ENCODE measurements at places on chromosomes 1 and 21. TPM values are rescaled to one million over a fixed set of nuclear protein-coding genes. Genes with fewer than 3 reads are reported as not detected.

Gene C4BPB
- total RNA-seq, result not detected

Gene CELA2A
- total RNA-seq, result not detected

Gene F11R
- 0.74 TPM for total RNA-seq

Gene KLF17
- under 0.01 TPM for total RNA-seq

Gene RGS1
- total RNA-seq, result not detected

Gene LEMD1
- not detected for total RNA-seq

Gene CPT2
- total RNA-seq, result 19.7 TPM

Gene ZNF593OS
- total RNA-seq, result not detected

Gene IGSF21
- total RNA-seq, result not detected

Gene FYB2
- total RNA-seq, result not detected

Gene ADAMTS4
- 3.6 TPM for total RNA-seq

Gene CELA3A
- total RNA-seq, result not detected

Gene ADORA1
- under 0.01 TPM for total RNA-seq

Gene CAMK1G
- total RNA-seq, result 1.2 TPM

Gene OTUD3
- total RNA-seq, result 1.6 TPM

Gene IL19
- not detected for total RNA-seq

Measured in bronchus fibroblast of lung (primary cell).